ENCODE measurements at places on chromosomes 5 and 9.

GRCh38 chr9:18324928-18325745 lies 148.8 kb upstream of the ADAMTSL1 start:
- no peak for DNase-seq

GRCh38 chr5:43561356-43561755 lies 4.5 kb upstream of the PAIP1 start:
- no peak for DNase-seq

DNA sequence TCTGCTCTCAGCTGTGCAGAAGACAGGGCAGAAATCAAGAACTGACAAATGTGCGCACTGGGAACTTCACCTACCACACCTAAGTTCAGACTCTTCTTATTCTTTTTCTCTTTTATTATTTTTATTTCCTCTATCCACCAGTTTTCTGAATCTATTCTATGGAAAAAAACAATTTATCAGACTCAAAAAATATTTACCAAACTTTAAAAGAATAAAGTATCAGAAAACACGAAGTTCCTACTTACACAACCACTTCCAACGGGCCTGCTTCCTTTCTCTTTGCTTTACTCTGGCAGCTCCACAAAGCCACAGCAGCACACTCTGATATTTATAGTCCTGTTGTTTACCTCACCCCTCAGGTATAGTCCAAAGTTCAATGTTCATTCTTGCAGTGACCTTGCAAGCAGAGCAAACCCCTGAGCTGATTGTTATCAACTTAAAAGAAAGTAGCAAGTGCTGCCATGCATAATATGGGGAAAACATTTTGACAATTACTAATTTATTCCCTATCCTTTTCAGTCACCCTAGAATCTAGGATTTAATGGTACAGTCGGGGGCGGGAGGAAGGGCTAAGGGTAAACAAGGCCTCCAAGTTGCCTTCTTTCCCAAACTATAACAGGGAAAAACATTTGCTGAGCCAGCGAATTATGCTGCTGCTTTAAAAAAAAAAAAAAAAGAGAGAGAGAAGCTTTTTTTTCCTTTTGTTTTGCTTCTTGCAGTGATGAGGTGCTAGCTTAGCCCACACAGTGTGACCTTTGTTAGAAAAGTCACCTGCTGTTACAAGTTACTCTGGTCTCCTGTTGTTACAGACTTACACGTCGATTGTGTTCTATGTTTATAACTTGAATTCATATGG lies at the start of gene SELENOP:
Gene SELENOP, minus strand, starts transcription at position 302 of the 856 bp plus-strand sequence. CDS start 3,539 bp downstream, outside the sequence.
- peak; percentile 80 for DNase-seq

DNA sequence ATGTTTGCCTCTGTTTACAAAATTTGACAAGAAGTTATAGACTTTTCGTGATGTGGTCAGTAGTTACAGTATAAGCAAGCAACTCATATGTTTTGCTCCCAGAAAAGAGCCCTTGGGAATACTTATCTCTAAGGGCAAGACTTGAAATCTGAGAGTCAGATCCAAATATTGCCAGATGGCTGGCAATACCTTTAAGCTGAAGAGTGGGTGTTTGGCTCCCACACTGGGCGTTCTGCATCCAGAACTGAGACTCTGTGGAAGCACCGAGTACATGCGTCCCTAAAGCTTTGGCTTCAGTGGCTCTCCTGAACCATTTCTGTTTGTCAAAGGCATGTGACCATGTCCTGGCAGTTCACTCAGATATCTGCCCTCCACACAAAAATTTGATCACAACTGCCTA lies 194.1 kb downstream of the DCP2 start:
- no peak for DNase-seq

DNA sequence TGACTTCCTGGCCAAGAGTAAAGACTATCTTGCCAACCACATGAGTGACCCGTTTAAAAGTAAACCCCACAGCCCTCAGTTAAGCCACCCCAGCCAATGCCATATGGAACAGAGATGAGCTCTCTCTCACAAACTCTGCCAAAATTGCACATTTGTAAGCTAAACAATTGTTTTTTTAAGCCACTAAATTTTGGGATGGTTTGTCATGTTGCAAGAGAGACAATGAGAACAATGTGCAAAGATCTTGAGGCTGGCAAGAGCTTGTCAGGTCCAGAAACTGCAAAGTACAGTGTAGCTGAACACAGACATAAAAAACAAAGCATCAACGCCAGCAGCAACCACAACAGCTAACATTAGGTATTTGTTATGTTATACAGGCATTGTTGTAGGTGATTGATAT lies 27.8 kb downstream of the HOMER1 start:
- DNase-seq: no peak

- no peak for DNase-seq
Measured at GRCh38 chr5:14337593-14337992, 194.5 kb downstream of the TRIO start.

DNA sequence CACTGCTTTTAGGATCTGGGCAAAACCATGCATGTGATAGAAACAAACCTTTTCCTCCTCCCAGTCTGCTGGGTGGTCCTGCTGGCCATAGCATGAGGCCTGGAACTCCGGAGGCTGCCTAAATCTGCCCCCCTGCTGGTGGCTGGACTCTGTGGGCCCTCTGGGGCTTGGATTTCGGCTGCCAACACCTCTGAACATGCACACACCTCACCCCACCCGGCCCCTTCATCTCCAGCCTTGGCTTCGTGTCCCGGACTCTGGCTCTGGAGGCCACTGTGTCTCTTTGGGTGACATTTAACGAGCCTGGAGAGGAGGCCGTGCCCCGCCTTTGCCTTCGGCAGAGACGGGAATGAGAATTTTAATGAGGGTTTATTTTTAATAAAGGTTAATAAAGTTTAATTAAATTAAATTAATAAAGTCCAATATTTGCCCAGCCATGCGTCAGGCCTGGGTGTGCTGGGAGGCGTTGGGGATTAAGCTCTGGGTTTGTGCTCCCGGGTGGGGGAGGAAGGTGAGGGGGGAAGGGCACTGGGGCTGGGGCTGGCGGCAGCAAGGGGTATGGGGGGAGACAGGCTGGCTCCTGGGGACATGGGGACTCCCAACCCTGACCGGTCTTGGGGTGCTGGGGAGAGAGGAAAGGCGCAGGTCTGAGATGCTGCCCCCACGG lies 251.8 kb downstream of the PBX3 start:
- DNase-seq: no peak

- no peak for DNase-seq
Measured at GRCh38 chr5:177565046-177565445, 10.7 kb upstream of the FAM193B start.

DNA sequence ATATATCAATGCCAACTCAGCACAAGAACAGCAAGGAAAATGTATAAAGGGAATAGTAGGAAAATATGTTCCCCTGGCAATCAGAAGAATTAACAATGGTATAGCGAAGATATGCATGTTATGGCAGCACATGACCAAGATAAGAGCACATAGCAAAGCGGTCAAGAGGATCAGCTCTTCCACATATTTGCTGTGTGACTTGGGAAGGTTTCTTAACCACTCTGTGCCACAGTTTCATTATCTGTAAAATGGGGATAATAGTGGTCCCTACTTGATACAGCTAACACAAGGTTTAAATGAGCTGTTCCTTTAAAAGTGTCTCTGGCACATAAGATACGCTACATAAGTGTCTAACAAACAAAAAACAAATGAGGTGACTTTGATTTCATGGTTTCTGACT lies 77.9 kb upstream of the PIP5K1B start:
- DNase-seq: no peak

DNA sequence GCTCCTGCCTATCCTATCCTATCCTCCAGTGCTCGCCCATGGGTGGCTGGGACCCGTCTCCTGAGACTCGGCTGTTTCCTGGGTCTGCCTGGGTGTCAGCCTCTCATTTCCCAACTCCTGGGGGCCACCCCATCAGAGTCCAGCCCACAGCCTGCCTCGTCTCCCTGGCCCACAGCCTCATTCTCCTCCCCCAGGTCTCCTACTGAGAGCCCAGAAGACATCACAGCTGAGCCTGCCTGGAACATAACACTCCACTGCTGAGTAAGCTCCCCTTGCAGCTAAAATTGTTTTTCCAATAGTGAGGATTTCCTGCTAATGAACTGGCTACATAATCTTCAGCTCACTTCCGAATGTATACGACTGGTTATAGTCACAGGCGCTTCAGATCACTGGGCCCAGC lies 95.3 kb downstream of the TTLL11 start:
- DNase-seq: no peak

DNA sequence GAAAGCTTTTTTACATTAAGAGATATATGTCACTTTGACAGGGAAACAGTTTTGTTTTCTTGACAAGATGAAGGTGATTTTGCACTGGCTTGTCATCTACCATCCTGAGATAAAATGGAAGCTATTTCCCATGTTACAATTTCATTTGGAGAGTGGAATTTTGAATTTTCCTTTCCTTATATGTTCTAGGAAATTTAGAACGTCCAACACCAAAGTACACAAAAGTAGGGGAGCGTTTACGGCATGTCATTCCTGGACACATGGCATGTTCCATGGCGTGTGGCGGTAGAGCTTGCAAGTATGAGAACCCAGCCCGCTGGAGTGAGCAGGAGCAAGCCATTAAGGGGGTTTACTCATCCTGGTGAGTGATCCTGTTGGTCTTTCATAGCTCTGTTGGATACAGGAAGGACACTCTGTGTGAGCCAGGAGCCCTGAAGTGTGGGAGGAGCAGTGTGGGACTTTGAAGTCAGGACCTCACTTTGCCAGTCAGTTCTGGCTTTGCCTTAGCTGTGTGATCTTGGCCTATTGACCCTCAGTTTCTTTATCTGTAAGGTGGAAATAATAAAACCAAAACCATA lies 887 bp downstream of the PTPDC1 start:
- DNase-seq: no peak

DNA sequence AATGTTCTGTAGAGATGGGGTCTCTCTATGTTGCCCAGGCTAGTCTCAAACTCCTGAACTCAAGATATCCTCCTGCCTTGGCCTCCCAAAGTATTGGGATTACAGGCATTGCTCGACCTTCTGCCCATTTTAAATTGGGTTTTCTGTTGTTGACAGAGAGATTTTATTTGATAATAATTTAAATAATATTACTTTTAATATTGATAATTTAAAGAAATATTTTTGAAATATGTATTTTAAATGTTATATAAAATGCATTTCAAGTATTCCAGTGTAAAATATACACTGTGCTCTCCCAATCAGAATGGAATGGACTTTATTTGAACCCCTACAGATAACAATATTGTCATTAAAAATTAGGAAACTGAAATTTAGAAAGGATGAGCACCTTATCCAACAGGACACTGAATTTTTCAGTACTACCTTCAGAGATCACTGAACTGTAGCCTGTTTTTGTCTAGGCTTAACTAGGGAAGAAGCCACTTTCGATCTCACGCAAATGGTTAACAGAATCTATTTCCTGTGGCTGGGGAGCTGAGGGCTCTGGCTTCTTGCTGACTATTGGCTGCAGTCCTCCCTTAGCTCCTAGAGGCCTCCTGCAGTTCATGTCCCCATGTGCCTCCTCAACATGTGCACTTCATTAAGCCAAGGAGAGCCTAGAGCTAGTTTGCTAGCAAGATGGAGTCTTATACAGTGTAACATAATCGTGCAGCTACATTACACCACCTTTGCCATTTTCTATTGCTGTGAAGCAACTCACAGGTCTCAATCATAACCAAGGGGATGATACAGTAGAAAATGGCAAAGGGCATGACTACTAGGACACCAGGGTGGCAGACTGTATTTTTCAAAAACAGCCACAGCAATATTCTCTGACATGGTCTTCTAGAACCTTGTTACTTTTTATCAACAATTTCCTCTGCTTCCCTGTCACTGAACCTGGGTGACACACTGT lies 150.0 kb downstream of the CDC42SE2 start:
- no peak for DNase-seq

Data from left lobe of liver (tissue), 2 donors.